ELF-1 (cell line): ENCODE measurements at places on chromosomes 5 and 9.

DNA sequence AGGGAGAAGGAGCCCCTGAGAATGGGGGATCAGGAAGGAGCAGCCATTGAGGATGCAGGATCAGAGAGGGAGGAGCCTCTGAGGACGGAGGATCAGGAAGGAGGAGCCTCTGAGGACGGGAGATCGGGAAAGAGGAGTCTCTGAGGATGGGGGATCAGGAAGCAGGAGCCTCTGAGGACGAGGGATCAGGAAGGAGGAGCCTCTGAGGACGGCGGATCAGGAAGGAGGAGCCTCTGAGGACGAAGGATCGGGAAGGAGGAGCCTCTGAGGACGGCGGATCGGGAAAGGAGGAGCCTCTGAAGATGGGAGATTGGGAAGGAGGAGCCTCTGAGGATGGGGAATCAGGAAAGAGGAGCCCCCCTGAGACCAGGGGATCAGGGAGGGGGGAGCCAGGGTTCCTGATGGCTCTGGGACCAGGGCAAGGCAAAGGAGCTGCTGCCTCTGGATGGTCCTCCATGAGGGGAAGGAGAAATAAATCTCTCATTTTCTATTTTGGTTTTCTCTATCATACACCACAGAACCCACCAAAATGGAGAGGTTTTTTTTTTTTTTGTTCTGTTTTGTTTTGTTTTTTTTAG is 22.6 kb upstream of the SARDH start:
- DNase-seq = no peak

- no peak for DNase-seq
Measured at GRCh38 chr5:78600687-78601414, 47.7 kb downstream of the LHFPL2 start.

GRCh38 chr9:8907868-8908267 is 1108.3 kb upstream of the DMAC1 start:
- DNase-seq = no peak

DNA sequence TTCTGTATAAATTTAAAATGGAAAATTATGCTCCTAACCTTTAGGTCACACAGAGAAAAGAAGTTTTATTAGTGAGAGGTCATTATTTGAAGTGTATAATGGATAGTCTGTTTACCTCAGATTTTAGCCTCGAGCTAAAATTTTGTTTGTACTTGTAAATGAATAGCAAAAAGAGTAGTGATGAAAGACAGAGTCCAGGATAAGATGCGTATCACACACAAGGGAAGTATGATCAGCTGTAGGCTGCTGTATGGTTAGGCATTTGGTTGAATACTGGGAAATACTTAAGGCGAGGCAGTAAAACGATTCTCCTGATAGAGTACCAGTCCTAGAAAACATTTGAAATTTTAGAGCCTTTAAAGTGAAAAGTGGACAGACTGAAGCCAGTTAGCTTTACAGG is 92.7 kb downstream of the FBXL7 start:
- DNase-seq = no peak

- peak; percentile 87 for DNase-seq
Measured at GRCh38 chr9:109880276-109881169, 100.5 kb downstream of the PALM2AKAP2 start.
